WTC11 (cell line): ENCODE measurements at places on chromosomes 7 and 10.

DNA sequence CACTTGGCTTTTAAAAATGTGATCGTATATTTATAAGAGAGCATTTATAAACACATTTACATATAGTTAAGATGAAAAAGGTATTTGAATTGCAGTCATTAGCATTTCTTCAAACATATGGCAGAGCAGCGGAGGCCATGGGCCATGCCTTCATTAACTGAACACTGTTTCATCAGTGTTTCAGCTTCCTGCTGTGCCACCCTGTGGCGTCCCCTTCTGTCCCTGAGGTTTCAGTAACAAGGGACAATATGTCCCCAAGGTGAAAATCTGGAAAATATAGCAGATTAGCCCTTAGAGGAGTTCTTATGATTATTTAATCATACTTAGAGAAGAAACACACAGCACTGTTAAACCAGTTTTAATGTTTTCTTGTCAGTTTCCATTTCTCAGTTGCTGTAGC, 577.8 kb downstream of the ETV1 start:
- no peak for DNase-seq

GRCh38 chr10:70162151-70162891, 8.0 kb downstream of the SAR1A start:
- no peak for DNase-seq

- DNase-seq = no peak
Observed at GRCh38 chr7:30896036-30896435, 15.6 kb upstream of the AQP1 start.

DNA sequence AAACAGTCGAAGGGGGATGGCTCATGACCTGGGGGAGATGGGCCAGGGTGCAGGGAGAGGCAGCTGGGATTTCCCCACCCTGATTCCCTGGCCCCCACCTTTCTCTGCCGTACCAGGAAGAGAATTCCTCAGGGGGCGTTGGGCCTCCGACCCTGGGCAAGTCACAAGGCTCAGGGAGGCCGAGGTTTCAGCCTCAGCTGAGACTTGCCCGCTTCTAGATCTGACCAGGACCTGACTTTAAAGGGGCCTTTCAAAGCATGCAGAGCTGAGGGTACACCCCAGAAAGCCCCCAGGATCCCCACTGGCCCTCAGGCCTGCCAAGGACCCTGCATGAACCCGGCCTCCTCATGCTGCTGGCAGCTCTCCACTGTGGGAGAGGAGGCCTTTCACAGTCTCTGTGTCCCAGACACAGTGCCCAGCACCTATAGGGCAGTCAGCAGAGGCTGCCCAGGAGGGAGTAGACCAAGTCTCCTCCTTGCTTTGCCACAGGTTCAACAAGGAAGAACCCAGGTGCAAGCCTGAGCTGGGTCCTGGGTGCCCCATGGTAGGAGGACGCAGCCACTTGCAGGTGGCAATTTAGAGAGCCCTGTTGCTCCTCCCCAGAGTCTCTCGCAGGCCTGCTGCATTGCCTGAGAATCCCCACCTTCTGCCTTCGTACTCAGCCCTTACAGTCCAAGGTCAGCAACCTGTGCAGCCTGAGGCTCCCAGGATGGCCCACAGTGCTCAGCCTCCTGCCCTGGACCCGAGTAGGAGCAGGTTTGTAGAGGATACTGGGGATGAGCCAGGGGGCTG, 89.3 kb downstream of the CHST15 start:
- no peak for DNase-seq

DNA sequence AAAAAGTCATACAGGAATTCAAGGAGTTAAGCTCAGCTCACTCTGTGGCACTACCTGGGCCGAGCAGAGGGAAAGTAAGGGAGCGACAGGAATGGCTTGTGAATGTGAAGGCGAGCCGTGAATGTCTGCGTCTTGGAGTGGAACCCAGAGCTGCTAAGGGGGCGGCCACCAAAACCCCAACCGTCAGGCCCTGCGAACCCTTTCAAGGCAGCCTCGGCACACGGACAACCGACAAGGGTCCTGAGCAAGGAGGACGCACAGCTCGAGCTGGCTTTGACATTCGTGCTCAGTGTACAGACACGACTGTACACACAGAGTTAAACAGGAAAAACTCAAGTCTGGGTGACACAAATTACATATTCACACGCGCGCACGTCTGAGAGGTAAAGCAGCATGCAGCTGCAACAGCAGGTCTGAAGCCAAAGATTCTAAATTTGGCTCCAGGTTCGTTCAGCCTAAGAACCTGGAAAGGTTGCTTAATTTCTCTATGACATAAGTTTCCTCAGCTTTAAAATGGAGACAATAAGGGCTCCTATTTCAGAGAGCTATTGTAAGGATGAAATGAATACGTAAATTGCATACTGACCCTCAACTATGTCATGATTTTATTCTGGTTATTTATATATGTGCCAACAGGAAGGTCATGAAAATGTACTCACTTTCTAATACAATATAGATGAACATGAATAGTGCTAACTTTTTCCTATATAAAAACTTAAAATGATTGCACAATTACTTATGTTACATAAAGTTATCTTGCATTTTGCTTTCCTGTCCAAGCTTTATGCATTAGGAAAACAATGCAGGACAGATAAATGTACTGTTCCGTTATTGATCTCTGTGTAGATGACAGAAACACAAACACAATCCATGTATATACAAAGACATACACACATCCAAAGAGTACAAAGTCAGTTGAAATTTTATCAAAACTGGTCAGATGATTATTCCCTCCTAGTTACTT, 192.9 kb downstream of the ZMYND11 start:
- DNase-seq = no peak
